Cortex of kidney (tissue), 1 donor: ENCODE measurements at places on chromosomes 12 and 14.

DNA sequence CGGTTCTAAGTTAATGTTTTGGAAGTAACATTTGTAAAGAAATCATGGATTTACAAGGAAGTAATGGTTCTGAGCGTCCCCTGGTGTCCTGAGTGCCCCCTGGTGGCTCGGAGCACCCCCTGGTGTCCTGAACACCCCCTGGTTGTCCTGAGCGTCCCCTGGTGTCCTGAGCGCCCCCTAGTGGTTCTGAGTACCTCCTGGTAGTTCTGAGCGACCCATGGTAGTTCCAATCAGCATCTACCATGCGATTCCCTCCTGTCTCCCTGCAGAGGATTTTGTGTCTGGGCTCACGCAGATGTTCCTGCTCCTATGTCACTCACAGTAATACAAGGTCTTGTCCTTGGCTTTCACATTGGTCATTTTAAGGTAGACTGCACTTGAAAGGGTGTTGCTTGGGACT lies 1352.9 kb downstream of the TMEM121 start:
- DNase-seq: no peak

DNA sequence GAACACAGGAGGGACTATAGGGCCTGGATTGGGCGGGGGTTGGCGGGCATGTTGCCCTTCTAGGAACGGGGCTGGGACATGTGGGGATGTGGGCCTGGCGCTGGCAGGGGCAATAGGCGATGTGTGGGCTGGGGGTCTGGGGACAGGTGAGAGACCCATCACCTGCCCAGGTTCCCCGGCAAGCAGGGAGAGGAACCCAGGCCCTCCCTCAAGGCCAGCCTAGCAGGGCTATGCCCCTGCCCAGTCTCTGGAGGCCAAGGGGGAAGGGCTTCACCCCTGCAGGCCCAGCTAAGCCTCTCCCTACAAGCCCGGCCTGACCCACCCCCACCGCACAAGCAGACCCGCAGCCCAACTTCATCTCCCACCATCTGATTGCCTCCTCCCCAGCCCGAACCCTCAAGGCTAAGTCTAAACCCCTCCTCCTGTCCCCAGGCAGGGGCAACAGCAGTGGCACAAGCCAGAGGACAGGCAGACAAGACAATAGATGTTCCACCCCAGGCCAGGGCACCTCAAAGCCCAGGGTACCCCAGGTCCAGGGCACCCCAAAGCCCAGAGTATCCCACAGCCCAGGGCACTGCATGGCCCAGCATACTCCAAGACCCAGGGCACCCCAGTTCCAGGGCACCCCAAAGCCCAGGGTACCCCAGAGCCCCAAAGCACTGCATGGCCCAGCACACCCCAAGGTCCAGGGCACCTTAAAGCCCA lies 6.5 kb downstream of the JAG2 start:
- DNase-seq: no peak

GRCh38 chr12:104641862-104642261 lies 185.1 kb downstream of the CHST11 start:
- no peak for DNase-seq

DNA sequence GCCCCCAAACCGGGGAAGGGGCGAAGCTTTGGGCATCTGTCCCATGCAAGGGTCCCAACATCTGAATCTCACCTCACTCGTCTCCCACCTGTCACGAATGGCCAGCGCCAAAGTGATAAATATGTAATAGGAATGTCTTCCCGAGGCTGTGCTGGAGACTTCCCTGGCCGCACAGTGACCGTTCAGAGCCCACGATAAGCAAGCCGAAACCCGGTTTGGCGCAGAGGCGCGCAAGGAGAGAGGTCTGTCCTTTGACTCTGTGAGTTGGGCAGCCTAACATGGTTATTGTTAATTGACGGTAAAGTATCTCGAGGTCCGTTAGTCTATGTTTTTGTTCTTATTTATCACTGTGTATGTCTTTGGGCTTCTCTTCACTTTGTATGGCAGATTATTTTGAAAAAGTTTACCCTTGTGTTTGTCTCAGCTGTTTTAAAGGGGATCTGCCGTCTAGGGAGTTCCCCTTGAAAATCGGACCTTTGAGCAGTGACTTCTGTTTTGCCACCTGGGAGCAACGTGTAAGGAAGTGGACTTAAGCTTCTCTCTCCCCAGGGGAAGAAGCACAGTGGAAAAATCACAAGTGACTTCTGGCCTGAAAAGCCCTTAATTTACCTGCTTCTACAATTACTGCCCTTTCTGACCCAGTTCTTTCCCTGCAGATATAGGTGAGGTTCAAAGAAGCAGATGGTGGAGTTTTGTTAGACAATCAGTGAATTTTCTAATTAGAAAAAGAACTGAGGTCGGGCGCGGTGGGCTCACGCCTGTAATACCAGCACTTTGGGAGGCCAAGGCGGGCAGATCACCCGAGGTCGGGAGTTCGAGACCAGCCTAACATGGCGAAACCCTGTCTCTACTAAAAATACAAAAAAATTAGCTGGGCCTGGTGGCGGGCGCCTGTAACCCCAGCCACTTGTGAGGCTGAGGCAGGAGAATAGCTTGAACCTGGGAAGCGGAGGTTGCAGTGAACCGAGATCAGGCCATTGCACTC lies 1.1 kb upstream of the TM9SF1 start:
- DNase-seq: no peak

DNA sequence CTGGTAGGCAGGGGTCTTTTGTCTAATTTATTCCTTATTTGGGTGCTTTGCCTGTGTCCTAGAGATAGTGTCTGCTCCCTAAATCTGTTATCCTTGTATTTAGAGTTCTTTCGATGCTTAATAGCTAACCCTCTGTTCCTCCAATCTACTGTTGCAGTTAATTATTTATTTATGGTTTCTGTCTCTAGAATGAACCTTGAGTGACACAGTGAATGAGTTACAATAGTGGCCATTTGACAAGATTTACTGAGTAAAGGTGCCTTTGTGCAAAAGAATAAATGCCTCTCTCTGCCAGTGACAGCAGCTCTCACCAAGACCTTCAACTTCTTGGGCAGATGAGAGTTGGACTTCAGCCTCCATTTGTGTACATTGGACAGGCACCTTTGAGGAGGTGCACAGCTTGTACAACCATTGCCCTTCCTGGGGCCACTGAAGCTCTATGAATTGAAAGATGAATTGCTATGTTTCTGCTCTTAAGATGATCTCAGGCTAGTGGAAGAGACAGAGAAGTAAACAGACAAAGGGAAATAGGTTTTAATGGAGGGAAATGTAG lies 165.9 kb downstream of the DERA start:
- DNase-seq: no peak

GRCh38 chr14:97312910-97313309 lies 515.7 kb downstream of the VRK1 start:
- DNase-seq: no peak

DNA sequence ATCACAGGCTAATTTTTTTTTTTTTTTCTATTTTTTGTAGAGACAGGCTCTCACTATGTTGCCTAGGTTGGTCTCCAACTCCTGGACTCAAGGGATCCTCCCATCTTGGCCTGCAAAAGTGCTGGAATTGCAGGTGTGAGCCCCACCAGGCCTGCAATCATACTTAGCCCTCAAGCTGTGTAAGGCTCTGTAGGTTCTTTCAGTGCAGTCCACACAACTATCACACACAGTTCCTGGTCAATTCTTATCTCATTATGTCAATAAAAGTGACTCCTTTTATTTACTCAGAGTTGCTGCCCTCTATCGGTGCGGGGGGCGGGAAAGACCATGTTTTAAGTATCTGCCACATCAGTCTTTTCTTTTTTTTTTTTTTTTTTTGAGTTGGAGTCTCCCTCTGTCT lies 29.0 kb downstream of the SLC2A3 start:
- no peak for DNase-seq

- DNase-seq: no peak
Observed at GRCh38 chr14:59320763-59321625, 132.5 kb downstream of the DAAM1 start.

DNA sequence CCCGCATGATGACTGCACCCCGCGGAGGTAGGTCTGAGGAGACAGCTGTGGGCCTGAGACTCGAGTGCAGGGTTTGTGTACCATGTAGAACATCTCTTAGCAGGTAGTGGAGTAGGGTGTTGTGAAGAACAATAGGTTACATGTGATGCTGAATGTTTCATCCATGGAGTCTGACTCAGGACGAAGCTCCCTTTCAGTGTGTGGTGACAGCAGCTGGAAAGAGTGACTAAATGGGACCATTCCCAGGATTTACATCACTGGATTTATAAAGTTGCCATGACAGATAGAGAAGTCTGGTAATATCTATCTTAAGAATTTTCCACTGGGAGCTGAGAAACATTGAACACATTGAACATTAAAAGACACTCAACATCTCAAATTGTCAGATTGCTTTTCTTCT lies 259.6 kb upstream of the RGS6 start:
- DNase-seq: no peak

DNA sequence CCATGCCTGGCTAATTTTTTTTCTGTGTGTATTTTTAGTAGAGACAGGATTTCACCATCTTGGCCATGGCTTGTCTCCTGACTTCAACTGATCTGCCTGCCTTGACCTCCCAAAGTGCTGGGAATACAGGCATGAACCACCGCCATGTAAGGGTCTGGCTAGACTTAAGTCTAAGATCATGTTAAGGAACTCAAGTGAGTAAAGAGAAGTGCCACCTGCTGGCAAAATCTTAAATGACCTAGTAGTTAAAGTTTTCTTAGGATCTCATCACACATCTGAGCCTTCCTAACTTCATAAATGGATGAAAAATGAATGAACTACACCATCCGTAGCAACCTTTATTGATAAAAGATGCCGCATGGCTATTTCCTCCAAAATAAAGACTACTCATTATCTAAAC lies 1.7 kb upstream of the C12orf56 start:
- DNase-seq: no peak

DNA sequence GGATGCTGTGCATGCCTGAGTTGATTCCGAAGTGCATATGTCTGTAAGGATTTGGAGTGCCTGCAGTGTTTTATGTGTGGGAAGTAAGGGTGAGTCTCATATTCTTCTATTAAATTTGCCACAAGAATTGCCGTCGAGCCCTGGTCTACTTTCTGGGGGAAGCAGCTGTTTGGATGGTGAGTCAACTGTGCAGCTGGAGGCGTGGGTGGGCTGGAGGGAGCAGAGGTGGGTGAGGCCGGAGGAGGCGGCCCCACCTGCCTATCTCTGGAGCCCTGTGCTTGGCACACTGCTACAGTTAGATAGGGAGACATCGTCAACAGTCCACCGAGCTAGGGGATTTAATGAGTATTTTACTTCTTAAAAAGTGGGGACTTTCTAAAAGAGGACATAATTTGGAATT lies 9.7 kb downstream of the GLRX5 start:
- no peak for DNase-seq

DNA sequence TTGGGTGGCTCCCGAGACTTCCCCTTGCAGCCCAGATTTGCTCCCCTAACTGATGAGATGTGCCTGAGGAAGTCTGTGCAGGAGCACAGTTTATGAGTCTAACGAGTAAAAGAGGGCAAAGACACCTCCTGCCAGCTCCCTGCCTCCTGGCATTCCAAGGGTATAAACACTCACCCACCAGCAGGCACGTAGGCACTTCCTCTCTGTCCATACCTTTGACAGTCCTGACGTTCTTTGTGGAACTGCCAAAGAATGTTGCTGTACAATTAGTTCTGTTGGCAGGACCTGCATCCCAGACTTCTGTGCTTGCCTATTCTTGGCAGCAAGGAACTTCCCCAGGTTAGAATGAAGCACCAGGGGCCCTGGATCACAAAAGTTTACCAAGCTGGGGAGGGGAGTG lies 889.3 kb downstream of the BCL11B start:
- DNase-seq: no peak

- DNase-seq: no peak
Observed at GRCh38 chr12:52180971-52181628, 10.7 kb downstream of the KRT80 start.

DNA sequence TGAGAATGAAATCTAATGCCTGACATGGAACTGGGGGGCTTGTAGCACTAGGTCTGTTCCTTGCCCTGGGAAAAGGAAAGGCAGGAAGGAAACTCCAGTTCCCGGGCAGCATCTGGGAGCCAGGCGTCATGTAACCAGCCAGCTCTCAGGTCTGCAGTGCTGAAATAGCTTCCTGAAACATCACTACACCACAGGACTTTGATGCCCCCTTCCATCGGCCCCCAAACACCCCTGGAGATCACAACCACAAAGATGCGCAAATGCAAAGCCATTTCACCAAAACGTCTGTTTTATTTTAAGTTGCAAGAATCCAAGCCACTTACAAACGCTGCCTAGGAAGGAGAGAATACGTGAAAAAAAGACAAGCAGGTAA lies 40.9 kb downstream of the KCTD10 start:
- DNase-seq: no peak

DNA sequence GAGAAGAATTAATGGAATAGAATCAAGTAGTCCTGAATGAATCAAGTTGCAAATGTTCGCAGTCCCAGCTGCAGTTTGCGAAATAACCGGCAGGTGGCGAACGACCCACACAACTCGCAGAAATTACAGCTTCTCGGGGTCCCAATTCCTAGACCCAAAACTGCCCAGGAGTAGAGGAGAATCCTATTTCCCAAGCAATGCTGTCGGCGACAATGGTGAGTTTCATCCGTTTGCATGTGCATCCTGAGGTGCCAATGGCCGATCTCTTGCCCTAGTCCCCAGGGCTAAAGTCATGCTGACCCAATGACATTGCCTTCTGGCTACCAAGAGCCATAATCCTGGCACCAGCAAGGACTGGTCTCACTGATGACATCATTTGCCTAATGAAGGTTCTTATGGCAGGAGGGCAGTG lies 8.5 kb upstream of the ASCL1 start:
- no peak for DNase-seq

DNA sequence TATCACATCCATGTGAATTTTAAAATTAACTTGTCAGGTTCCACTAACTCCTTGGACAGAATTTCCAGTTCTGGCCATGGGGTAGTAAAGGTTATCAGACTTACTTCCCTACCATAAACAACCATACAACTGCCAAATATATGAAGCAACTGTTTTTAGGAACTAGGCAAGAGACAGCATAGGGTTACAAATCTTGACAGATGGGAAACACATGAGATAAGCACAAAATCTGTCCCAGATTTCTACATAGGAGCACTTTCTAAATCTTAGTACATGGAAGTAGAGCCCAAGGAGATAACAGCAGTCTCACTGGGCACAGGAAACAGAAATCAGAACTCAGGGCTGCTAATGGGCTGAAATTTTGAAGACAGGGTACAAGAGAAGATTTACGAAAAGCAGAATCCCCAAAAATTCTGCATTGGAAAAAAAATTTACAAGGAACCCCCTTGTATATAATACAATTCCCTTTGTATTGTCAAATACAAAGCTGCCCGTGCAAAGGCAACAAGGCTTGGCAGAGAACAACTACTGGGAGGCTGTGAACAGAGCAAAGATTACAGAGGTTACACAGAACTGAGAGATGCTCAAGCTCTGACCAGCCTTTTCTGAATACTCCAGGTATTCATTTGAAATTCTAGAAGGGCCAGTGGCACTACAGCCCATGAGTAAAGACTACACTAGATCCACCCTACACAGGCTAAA lies 43.2 kb downstream of the GALNT4 start:
- DNase-seq: no peak

DNA sequence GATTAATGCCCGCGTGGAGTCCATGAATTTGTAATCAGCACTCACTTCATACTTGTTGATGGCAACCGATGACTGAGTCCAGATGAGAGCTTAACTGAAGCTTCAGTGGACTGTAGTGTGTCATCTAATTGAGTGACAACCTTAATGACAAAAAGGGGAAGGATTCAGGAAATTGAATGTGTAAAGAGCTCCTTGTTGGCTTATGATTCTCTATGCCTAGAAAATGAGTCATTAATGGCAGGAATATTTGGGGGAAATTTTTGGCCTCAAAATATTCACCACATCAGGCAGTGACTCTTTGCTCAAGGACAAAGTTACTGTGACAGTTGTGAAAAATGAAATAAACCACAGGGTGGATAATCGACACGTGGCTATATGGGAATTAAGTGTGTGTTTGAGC lies 55.3 kb upstream of the STON2 start:
- no peak for DNase-seq
